NCI-H1436 treated with DMSO at 0.1 percent for 48 hours (cell line): ENCODE measurements at places on chromosomes 3 and 15.

DNA sequence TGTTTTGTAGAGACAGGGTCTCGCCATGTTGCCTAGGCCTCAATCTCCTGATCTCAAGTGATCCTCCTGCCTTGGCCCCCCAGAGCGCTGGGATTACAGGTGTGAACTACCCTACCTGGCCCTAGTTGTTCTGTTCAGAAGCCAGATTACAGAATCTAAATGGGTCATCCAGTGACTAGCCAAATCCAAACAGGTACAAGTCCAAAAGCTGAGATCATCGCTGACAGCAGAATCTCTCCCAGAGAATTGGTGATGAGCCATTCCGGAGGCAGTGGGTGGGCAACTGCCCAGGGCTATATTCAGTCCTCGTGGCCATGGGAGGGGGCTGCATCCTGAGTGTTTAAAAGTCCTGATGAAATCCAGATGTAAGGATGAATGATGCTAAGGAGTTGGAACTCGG is 47.5 kb upstream of the SEMA4B start:
- no peak for DNase-seq

DNA sequence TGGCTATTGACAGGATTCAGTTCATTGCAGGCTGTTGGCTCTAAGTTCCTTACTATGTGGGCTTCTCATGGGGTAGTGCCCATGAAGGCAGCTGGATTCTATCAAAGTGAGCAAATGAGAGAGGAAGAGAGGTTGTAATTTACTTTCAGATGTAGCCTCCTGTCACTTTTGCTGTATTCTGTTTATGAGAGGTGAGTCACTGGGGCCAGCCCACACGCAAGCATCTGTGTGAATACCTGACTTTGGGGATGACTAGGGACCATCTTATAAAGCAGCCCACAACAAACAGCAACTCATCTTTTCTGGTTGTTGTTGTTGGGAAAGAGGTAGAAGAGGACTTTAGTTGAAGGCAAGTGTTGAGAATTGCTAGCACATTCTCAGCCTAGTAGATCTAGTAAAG is 506.3 kb upstream of the GRM7 start:
- no peak for DNase-seq

DNA sequence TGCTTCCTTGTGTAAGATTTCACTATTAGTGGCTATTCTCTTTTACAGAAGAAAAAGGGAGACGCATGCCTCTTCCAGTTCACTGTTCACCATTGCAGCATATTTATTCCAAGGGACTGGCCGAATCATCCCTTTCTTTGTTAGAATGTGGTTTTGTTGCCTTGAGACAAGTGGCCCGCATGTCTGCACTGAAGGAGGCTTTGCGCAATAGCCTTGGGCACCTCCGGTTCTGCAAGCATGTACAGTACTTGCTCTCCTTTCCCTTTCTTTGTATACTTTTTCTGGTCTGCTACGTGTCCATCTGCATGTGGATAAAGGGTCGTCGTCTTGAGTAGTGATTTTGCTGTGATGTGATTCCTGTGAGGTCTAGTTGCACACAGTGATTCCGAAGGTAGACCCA is 43.0 kb downstream of the FLNB start:
- no peak for DNase-seq

GRCh38 chr15:93485438-93486327 is 396.7 kb upstream of the RGMA start:
- no peak for DNase-seq

GRCh38 chr3:14570089-14570488 is 29.9 kb upstream of the GRIP2 start:
- DNase-seq, result no peak

GRCh38 chr15:66876421-66876730 is 174.3 kb downstream of the SMAD6 start:
- no peak for DNase-seq

DNA sequence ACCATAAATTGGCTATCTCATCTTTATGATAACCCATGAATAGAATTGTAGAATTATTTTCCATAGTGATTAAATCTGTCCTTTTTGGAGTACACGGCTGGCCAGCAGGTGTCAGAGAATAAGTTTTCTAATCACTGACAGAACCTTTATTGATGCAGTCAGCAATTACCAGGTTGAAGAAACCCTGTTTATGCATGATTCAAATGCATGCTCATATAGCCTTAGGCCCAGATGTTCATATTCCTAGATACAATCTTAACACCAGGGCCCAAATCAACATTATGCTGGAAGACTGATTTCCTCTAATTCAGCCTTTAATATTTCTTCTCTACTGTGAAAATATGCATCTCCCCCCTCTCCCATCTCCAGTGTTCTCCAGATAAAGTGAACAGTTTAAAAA is 243.5 kb upstream of the DCBLD2 start:
- no peak for DNase-seq

DNA sequence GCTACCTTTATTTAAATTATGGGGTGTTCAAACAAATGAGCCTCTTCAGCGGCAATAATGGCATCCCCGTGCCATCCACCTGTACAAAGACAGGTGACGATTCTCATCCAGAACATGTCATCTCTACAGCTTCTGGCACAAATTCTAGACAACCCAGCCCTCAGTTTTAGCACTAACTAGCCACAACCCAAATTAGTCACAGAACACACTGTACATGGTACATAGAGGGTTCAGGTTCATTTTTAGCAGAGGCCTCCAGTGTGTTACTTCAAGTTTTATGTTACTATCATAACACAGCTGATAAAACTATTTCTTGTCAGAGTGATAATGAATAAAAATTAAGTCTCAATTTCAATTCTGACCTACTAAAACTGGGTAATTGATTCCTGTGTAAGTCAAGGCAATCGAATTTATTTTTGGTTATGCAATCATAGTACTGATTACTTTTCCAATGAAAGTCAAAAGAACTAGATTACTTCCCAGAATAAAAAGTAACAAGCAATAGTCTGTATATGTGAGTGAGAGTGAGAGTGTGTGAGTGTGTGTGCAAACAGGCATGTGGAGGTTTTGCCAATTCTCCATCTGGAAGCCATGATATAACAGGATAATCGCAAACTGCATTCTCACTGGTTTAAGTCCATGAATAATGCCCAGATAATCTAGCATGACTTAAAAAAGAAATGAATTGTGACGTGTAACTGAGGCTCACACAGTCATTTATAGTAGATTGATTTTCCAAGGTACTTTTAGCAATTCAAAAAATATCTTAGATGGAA is 37.4 kb downstream of the SHQ1 start:
- no peak for DNase-seq

DNA sequence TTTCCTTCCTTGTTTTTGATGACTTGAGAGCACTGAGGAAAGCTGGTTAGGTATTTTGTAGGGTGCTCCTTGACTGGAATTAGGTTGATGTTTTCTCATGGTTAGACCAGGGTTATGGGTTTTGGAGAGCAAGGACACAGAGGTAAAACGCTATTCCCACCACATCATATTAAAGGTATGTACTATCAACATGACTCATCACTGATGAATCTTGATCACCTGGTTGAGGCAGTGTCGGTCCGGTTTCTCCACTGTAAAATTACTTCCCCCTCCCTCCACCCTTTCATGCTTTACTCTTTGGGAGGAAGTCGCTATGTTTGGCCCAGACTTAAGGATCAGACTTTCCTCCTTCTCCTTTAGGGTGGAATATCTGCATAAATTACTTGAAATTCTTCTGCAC is 201.6 kb downstream of the EDEM1 start:
- DNase-seq, result no peak

- no peak for DNase-seq
These were observed 101.1 kb upstream of the CCNL1 start for GRCh38 chr3:157261000-157261399.

GRCh38 chr3:12890610-12891390 is 49.4 kb upstream of the RPL32 start:
- no peak for DNase-seq

GRCh38 chr15:56919609-56920366 is 1.3 kb downstream of the TCF12 start:
- no peak for DNase-seq

DNA sequence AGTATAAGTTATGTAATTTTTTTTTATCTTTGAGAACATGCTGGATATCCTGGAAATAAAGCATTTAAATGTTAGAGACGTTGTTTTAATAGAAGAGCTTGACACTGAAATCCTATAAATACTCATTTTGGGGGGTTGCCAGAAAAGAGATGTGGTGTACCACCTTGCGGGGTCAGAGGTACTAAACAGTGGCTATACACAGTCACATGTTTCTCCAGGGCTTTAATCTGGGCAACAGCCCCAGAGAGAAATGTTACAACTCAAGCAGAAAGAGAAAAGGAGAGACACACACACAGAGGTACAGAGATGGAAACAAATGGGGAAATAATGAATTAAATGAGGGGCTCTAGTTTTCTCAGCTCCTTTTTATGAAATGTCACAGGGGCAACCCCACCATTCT is 113.8 kb downstream of the SENP2 start:
- no peak for DNase-seq

DNA sequence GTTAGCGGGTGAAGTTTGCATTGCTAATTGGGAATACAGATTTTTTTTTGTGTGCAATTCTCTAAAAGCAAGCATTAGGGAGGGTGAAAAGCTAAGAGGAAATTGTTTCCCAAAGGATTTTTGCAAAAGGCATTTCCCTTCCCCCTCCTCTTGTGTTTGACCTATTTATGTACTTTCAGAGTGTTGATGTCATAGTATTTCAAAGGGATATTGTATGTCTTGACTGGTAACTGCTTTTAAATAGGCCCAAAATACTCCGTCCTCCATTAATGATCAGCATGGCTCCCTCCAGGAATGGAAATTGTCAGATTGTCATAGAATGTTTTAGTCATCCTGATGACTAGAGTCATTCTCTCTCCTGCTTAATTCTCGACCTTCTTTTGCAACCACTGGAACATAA is 32.4 kb downstream of the TRIM71 start:
- no peak for DNase-seq

- no peak for DNase-seq
These were observed 421 bp downstream of the BMF start for GRCh38 chr15:40108061-40108854.
